CD4-positive, alpha-beta T cell (primary cell): ENCODE measurements at places on chromosomes 2 and 18.

DNA sequence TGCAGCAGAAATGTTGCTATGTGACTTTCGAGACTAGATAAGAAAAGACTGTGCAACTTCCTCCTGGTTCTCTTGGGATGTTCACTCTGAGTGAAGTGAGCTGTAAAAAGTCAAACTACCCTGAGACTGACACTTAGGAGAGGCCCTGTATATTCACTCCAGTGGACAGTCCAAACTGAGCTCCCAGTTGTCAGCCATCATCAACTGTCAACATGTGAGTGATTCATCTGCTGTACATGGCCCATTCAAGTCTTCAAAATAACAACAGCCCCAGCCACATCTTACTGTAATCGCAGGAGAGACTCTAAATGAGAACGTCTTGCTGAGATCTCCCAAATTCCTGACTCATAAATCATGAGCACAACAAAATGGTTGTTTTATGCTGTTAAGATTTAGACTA is 8.5 kb upstream of the UNC80 start:
- DNase-seq: no peak

DNA sequence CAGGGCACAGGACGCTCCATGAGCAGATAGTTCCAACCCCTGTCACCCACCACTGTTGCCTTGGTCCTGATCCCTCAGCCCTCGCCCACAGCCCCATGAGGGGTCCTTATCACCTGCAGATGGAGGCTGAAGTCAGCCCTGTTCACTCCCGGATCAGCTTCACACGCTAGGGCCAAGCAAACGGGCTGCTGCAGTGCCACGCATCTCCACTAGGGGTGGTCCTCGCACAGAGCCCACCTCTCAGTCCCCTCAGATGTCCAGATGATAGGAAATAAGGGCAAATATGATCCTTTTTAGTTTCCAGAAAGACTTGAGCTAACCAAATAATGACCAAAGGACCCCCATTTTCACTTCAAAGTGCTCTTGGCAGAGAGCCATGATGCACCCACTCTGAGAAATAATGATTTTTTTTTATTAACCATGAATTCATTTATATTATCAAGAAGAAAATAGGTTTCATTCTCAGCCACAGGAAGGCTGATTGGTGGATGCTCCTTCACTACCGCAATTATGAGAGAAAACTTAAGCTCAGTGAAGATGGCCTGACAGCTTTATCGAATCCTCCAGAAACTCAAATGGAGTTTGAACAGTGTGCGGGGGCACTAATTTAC is 71.9 kb upstream of the KLHL29 start:
- no peak for DNase-seq

DNA sequence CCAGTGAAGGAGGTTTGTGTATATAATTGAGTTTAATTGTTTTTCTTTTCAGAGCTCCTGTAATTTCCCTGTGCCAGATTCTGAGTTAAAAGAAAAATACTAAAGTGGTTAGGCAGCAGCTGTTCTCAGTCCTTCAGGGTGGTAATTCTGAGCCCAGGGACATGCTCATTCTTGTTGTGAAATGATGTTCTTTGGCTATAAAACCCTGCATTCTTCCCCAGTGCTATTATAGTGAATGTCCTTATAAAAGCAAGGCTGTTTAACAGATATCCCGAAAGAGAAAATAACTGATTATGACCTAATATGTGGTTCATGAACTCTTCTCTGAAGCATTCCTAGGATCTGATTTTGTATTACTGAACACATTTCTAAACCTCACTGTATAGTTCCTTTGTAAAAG is 34.0 kb downstream of the ADAM23 start:
- DNase-seq: no peak

- no peak for DNase-seq
Measured at GRCh38 chr18:3799515-3799914, 349.5 kb downstream of the TGIF1 start.

DNA sequence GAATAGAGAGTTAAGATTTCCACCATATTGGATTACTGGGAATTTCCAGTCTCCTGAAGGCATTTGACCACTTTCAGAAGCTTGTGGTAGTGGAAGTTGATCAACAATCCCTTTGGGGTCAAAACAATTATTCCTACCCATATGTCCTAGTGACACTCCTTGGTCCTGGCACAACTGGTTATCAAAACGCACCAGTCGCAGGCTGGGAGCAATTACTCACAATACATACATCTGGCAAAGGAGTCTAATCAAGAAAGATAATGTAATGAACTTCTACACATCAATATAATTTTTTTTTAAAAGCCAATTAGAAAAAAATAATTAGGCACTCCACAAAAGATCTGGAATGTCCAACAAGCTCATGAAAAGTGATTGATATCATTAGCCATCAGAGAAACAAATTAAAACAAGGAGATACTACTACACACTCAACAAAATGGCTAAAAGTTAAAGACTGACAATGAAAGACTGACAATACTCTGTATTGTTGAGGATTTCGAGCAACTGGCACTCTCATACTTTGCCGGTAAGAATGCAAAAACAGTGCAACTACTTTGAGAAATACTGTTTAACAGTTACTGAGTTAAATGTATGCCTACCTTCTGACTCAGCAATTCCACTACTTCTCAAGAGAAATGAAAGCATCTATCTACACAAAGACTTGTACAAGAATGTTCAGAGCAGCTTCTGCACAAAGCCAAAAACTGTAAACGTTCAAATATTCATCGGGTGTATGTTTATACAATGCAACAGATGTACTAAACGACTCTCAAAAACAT is 2.0 kb downstream of the INO80C start:
- no peak for DNase-seq

DNA sequence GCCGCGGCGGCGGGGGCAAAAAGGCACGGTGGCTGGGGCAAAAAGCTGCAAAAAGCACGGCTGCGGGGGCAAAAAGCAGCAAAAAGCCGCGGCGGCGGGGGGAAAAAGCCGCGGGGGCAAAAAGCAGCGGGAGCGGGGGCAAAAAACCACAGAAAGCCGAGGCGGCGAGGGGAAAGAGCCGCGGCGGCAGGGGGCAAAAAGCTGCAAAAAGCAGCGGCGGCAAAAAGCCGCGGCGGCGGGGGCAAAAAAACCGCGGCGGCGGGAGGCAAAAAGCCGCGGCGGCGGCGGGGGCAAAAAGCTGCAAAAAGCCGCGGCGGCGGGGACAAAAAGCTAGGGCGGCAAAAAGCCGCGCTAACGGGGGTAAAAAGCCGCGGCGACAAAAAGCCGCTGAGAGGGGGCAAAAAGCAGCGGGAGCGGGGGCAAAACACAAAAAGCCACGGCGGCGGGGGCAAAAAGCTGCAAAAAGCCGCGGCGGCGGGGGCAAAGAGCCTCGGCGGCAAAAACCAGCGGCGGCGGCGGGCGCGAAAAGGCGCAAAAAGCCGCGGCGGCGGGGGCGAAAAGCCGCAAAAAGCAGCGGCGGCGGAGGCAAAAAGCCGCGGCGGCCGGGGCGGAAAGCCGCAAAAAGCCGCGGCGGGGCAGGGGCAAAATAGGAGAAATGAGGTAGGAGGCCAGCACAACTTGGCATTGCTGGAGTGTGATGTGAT is 123.4 kb downstream of the ANKRD30BL start:
- DNase-seq: no peak

GRCh38 chr18:76346490-76347130 is 148.4 kb downstream of the ZNF516 start:
- no peak for DNase-seq

- no peak for DNase-seq
Measured at GRCh38 chr2:222673883-222674282, 2.4 kb downstream of the MOGAT1 start.

DNA sequence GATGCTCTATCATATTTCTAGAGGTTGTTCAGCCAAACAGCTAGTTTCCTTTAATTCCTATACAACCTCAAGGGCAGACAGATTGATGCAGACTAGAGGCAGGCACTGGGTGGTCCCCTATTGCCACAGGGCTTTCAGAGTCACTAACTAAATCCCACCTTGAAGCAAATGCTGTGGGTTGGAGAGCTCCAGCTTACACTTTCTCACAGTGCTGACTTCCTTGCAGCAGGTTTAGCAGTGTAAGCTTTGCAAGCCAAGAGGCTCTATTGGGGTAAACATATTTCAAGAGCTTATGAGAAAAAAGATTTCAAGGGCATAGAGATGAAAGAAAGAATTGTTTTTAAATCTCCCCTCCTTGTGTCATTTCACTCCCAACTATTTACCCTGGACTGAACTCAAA is 366.5 kb upstream of the CRIM1 start:
- no peak for DNase-seq

- no peak for DNase-seq
Measured at GRCh38 chr2:191200910-191201309, 44.3 kb upstream of the MYO1B start.

DNA sequence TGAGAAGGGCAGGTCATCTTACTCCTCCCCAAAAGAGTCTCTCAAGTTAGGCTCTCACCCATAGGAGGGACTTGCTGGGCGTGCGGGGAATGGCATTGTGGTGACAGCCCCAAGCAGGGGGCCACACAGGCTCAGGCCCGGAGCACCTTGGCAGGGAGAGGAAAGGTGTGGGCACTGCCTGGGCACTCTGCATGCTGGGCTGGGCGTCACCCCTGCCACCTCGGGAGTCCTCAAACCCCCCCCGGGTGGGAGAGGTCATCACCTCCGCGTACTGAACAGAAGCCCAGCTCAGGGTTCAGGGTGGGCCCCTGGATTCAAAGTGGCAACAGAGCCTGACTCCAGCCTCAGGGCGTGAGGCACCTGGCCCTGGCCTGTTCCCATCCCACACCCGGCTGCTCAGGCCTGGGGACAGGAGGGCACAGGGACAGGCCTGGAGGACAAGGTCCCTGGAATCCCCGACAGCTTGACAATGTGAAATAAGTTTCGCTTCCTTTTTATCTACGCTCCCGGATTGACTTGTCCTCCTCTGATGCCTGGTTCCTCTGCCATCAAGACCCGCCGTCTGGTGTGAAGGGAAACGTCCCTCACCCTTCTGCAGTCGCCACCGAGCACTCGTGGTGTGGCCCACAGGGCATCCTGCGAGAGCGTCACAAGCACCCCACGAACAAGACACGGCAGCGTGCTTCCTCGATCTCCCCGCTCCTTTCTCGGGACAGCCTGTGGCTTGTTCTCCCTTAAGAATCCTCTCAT is 97.8 kb downstream of the HDAC4 start:
- no peak for DNase-seq

DNA sequence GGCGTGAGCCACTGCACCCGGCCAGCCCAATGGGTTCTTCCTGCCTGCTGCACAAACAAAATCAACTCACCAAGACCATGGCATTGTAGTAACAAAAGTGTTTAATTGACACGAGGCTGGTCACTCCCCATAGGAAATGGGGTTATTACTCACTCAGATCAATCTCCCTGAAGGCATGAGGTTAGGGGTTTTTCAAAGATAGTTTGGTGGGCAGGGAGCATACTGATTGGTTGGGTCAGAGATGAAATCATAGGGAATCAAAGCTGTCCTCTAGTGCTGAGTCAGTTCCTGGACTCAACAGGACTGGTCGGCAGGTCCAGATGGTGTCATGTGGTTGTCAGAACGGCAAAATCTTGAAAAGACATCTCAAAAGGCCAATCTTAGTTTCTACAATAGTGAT is 122.1 kb downstream of the TMEM17 start:
- no peak for DNase-seq

DNA sequence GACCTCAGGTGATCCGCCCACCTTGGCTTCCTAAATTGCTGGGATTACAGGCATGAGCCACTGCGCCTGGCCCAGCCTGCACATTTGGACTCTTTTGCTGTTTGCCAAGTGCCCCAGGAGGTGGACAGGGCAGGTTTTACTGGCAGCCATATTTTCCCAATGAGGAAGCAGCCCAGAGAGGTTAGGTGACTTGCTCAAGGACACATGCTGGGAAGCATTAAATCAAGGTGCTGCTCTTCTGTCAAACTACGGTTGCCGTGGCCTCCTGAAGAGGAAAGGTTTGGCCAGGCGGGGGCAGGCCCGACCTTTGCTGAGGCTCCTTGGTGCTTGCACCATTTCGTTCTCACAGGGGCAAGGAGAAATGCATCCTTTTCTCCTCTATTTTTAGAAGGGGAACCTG is 44.0 kb downstream of the DNMT3A start:
- DNase-seq: no peak

- no peak for DNase-seq
Measured at GRCh38 chr18:38450876-38451275, 885.3 kb upstream of the CELF4 start.

GRCh38 chr2:224532441-224532840 is 52.7 kb downstream of the CUL3 start:
- no peak for DNase-seq

GRCh38 chr2:8918412-8918811 is 81.0 kb upstream of the KIDINS220 start:
- DNase-seq: no peak

DNA sequence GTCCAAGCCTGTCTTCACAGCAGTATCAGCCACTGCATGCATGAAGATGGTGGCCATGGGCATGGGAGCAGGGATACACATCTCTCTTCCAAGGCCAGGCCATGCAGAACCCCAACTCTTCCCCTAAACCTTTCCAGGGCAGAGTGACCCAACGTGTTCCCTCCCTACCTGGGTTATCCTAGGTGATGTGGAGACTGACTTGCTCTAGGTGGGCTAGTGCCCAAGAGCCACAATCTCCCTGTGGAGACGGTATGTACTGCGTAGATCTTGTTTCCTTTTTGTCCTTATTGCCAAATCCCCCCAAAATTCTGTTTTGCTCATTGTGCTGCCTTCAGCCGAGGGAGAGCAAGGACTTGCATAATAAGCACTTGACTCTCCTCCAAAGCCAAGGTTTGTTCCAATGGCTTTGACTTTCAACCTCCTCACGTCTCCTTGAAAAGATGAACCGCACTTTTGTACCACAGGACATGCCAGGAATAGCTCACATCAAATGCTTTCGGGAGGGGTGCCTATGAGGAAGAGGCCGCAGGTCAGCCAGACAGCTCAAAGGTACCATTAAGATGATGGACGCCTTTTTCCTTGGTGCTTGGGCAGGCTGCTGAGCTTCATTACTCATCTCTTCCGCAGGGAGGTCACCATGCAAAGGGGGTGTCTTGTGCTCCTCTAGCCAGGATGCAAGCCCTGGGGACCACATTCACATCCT is 76.2 kb upstream of the GLI2 start:
- no peak for DNase-seq

- DNase-seq: no peak
Measured at GRCh38 chr2:7071154-7071553, 153.9 kb downstream of the RNF144A start.
